T-helper 1 cell (primary cell): ENCODE measurements at places on chromosomes 6 and 20.

DNA sequence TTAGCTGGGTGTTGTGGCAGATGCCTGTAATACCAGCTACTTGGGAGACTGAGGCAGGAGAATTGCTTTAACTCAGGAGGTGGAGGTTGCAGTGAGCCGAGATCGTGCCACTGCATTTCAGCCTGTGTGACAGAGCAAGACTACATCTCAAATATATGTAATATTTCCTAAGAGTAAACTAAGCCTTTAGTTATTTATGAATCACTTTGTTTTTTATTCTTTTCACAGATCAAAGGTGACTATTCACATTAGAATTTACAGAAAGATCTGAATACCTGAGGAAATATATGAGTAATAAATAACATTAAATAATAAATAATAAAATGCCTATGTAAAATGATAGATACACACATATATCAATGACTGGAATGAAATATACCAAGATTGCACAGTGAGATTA is 630.8 kb upstream of the IMPG1 start:
- no peak for DNase-seq

GRCh38 chr6:82380566-82381185 is 17.1 kb downstream of the TPBG start:
- DNase-seq = no peak

- no peak for DNase-seq
Measured at GRCh38 chr20:1827974-1828785, 67.0 kb upstream of the SIRPA start.

DNA sequence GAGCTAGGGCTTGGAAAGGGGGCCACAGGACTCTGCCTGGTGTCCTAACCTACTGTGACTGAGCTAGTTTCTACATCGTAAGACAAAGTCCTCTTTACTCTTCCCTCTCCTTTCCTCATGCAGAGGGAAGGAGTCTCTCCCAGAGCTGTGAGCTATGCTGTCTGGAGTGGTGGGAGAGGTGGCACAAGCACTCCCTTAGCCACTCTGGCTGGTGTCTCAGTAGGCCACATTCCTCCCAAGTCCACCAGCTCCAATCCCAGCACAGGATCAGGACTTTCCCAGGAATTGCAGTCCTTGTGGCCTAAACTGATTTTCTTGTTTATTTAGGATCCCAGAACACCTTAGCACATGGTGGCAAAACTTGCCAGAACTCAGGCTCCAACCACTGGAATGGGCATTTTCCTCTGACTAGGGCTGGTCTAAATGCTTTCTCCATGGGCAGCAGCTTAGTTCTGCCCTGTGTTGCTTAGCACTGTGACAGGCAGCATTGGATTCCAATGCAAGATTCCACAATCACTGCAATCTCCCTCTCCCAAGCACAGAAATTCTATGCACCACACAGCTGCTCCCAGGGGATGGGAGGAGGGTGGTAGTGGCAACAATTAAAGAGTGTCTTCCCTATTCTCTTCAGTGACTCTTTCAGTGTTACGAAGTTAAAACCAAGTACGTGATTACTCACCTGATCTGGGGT is 733.3 kb downstream of the HACE1 start:
- DNase-seq = no peak

DNA sequence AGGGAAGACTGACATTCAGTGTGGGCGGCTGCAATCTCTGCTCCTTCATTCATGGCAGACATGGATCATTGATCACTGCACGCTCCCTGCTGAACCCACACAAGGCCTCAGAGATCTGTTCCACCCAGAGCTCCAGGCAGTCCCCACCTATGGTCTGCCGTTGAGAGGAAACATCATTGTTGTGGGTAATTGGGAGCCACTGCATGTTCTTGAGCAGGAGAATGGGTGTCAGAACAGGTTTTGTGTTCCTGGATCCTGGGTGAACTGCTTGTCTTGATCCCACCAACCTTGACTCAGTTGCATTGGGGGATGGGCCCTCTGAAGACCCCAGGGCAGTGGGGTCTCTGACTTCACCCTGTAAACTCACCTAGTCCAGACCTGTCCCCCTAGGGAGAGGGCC is 23.1 kb upstream of the CCDC167 start:
- no peak for DNase-seq

- no peak for DNase-seq
Measured at GRCh38 chr6:116497113-116497676, 14.2 kb upstream of the CALHM5 start.

DNA sequence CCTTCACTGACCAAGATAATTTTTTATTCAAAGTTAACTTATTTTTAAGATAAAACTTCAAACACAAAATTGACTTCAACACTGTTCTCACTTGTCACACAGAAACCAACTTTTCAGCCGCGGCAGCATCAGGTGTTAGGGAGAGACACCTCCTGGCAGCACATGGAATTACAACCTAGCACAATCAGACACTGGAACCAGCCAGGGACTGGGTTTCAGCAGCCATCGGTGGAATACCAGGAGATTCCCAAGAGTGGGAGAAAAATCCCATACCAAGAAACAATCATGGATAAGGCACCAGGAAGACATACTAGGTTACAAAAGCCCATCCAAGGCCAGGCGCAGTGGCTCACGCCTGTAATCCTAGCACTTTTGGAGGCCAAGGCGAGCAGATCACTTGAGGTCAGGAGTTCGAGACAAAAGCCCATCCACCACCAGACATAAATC is 70.0 kb downstream of the SNX5 start:
- DNase-seq = peak; percentile 49

- DNase-seq = no peak
Measured at GRCh38 chr6:103874575-103874974, 985.1 kb downstream of the HACE1 start.

- no peak for DNase-seq
Measured at GRCh38 chr6:69973138-69973537, 106.8 kb downstream of the COL19A1 start.

DNA sequence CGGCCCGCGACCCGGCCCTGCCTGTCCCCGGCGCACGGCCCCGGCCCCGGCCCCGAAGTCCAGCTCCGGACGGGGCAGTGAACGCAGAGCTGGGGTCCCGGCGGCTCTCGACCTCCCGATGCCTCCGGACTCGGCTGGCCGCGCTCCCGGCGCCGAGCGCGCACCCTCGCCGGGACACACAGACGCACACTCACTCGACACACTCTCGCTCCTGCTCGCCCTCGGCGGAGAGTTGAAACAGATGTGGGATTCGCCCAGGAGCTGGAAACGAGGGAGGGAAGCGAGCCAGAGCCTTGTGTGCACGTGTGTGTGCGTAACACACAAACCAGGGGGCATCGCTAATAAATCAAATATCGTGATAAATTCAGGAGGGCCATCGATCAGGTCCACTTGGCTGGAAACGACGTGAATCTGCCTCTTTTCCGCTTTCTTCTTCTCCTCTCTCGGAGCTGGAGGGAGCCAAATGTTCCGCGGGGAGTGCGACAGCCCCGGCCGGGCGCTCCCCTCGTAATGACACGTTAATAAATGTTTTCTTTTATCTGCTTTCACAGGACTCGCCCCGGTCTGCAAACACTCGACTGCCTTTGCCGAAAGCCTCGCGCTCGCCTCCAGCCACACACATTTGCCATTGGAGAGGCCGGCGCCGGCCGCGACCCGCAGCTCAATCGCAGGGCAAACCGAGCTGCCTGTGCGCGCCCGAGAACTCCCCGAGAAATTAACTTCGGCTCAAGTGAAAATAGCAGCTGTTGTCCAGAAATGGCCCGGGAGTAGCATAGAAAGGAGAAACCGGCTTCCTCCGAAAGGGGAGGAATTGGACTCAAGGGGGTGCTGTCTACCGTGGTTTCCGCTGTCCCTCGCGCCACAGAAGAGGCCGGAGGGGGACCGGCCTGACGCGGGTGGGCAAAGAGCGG is 828 bp upstream of the SULF2 start:
- DNase-seq = no peak

GRCh38 chr6:138815221-138815620 is 19.3 kb downstream of the ECT2L start:
- DNase-seq = no peak

GRCh38 chr20:44204156-44204831 is 6.3 kb downstream of the OSER1 start:
- DNase-seq = no peak

- no peak for DNase-seq
Measured at GRCh38 chr6:27911956-27912446, at the start of gene OR2B2. TSS of gene OR2B2 (minus strand) at chr6:27912396. CDS start at chr6:27912319, 77 bp downstream.

DNA sequence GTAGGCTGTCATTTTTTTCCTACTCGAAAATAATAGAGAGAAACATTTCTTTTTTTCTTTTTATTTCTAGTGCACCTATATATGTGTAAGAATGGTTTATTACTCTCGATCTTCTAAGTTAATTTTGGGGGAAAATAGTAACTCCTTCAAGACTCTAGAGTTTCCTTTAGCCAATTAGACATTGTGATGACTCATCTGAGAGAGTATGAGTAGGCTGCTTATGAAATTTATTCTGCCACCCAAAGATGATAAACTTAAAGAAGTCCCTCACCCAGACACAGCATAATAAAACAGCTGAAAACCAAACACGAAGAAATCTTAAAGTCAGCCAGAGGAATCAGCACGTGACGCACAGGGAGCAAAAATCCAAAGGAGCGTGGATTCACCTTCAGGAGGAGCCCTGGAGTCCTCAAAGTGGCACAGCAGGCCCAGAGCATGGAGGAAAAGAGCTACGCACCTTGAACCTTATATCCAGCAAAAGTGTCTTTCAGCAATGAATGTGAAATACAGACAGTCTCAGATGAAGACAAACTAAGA is 81.9 kb downstream of the ERMARD start:
- no peak for DNase-seq

DNA sequence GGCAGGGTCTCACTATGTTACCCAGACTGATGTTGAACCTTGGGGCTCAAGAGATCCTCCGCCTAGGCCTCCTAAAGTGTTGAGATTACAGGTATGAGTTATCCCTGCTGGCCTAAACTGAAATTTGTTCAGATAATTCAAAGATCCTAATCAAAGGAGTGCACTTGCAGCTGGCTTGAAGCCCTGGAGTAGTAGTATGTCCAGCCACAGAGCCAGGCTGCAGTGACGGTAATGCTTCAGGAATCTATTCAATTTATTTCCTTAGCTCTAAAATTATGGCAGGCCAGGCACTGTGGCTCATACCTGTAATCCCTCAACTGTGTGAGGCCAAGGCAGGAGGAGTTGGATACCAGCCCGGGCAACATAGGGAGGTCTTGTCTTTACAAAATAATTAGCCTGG is 1.4 kb upstream of the DDX43 start:
- no peak for DNase-seq

DNA sequence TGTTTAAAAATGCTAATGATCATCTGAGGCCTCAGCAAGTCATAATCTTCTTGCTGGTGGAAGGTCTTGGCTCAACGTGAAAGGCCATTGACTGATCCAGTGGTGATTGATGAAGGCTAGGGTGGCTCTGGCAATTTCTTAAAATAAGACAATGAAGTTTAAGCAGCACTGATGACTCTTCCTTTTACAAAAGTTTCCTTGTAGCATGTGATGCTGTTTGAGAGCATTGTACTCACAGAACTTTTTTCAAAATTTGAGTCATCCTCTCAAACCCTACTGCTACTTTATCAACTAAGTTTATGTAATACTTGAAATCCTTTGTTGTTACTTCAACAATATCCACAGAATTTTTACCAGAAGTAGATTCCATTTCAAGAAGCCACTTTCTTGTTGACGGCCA is 382.3 kb downstream of the ESR1 start:
- DNase-seq = peak; percentile 13

DNA sequence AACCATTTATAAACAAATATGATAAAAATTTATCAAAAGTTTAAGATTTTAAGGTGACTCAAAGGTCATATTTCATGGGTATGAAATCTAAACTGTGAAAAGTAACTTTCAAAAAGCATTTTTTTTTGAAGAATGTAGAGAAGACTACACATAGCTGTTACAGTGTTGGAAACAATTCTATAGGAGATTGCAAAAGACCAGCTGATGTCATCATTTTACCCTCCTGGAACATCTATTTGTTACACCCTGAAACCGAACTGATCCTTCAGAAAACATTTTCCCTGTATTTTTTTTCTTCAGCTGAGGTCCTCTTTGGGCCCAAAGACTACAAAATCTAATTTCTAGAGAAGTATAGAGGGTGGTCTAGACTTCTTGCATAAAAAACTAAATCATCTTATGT is 297.5 kb upstream of the FERMT1 start:
- DNase-seq = no peak

DNA sequence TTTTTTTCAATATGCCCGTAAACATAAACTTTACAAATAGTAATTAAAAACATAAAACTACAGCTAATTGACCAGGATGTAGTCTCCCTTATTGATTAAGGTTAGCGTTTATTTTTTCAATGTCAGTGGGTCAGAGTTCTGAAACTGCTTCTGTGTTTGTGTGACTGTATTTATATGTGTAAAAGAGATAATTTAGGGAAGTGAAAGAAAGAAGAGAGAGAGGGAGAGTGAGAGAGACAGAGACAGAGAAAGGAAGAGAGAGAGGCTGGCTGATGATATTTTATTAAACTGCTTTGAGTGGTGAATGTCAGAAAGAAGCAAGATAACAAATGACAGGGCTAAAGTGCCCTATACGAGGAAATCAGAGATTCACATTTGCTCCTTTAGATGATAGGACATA is 266.1 kb upstream of the PTCHD4 start:
- DNase-seq = no peak

DNA sequence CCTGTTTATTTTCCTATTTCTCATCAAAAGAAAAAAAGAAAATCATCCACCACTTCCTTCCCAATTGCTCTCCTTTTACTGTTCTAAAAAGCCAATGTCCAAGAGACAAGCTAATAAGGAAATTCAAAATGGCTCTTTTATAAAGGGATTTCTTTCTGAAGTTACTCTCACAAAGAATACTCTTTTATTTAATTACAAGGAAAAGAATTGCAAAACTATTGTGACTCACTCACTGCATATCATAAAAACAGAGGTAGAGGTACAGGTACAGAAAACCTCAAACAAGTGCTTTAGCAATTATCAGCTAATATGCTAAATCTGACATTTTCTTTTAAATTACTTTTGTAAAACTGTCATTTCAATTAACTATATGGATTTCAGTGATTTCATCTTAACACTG is 18.1 kb downstream of the DEK start:
- DNase-seq = no peak
